ENCODE measurements at places on chromosomes 16 and 17.

GRCh38 chr16:5027575-5028235 lies 6.0 kb downstream of the NAGPA start:
- no peak for DNase-seq

DNA sequence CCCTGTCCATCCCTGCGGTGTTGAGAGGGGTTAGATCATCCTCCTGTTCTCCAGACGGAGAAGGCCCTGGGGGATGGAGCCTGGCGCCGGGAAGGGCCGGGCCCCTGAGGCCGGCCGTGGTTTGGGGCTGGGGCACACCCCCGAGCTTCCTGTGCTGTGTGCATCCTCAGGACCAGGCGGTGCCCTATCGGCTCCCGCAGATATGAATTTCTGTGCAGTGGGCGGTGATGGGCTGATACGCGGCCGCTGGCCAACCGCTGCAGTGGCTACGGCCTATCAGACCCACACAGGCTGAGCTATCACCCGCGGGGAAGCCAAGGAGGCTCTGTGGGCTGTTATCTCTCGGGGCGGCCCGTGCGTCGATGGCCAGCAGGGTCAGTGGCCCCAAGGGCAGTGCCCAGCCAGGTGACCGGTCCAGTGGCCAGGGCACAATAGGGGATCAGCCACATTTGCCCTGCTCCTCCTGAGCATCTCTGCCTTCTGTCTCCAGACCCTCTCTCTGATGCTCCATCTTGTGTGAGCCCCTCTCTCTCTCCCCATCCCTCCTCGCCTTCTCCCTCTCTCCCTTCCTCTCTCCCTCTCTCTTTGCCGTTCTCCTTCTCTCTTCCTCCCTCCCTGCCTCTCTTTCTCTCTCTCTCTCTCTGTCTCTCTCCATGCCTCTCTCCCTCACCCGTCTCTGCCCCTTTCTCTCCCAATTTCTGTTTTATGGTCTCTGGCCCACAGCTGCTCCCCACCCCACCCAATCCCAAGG lies 38.7 kb downstream of the ZFPM1 start:
- no peak for DNase-seq

DNA sequence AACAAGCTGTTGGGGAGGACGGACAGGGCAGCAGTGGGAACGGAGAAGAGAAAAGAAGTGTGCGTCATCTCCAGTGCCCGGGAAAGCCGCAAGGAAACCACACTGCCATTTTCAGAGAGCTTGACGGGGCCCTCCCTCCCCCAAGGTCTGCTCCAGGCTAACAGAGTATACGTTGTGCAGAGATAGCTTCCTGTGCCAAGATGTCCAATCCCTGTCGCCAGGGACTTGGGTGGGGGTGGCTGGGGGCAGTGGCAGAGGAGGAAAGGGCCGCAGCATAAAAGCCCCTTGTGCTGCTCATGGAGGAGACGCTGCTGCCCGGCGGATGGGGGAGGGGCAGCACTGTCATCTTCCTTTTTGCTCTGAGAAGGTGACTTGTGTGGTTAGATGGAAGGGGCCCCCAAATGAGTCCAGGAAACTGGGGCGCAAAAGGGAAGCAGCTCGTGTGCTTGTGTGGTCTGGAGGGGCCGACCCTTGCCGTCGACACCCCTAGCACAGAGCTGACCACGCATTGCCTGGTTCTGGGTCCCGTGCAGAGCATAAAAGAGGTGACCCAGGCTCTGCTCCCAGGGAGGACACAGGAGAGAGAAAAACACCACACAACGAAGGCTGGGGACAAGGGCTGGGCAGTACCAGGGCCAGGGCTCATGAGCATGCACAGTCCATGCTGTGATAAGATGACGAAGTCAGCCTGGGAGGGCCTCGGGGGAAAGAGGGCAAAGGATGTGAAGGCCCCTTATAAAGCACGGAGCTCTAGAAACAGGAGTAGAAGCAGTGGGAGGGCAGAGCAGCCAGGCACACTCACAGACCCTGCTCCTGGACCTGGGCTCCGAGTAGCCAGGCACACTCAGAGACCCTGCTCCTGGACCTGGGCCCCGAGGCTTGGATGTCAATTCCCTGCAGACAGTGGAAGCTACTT lies 372.7 kb downstream of the SLC39A11 start:
- no peak for DNase-seq

- DNase-seq = no peak
Measured at GRCh38 chr17:3157218-3157617, 29.9 kb upstream of the OR1G1 start.

DNA sequence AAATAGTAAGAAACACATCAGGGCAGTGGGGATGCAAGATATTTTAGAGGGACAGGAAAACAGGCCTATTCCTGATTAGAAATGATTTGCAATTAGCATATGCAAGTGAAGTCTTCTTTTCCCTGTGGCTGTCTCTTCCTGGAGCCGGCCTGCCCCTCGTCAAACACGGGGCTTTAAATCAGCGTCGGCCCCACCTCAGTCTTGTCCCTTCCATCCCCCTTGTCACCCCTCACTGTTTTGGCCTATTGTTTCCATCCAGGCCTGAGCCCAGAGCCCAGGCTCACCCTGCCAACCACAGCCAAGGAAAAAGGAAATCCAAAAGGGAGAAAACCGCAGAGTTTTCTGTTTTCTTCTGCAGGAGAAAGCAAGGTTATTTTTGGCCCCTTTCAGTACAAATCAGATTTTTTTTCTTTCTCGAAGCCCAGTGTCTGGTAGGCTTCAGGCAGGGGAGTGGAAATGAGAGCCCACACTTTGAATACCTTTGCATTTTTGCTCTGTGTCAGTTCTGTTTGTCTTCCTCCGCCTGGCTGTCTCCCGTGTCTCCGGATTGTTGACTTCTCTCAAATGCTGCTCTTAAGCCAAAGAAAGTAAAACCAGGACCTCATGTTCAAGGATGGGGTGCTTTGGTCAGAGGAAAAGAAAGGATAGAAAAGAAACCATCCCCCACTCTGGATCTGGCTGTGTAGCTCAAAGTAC lies 399.9 kb upstream of the CDH11 start:
- DNase-seq = no peak

GRCh38 chr17:68719431-68719830 lies 118.3 kb upstream of the FAM20A start:
- no peak for DNase-seq

DNA sequence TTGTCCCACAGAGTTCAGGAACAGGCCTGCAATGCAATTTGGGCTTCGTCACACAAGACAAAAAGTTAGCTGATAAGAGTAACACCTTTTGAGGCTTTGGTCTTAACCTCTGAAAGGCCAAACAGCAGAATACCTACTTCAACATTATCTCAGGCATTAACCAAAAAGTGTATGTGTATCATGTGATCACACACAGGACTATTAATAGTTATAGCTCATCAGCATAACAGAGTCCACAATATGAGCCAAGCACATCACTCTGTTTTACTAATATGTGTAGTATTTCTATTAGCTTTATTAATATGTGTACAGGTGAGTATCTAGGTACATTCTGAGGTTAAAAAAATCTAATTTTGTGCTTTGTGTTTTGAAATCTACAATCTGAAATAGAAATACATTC lies 30.8 kb downstream of the MYO1D start:
- DNase-seq = no peak

- DNase-seq = no peak
Measured at GRCh38 chr17:4003131-4003500, 38.9 kb upstream of the ATP2A3 start.

- no peak for DNase-seq
Measured at GRCh38 chr17:78933025-78933958, 8.1 kb upstream of the TIMP2 start.

DNA sequence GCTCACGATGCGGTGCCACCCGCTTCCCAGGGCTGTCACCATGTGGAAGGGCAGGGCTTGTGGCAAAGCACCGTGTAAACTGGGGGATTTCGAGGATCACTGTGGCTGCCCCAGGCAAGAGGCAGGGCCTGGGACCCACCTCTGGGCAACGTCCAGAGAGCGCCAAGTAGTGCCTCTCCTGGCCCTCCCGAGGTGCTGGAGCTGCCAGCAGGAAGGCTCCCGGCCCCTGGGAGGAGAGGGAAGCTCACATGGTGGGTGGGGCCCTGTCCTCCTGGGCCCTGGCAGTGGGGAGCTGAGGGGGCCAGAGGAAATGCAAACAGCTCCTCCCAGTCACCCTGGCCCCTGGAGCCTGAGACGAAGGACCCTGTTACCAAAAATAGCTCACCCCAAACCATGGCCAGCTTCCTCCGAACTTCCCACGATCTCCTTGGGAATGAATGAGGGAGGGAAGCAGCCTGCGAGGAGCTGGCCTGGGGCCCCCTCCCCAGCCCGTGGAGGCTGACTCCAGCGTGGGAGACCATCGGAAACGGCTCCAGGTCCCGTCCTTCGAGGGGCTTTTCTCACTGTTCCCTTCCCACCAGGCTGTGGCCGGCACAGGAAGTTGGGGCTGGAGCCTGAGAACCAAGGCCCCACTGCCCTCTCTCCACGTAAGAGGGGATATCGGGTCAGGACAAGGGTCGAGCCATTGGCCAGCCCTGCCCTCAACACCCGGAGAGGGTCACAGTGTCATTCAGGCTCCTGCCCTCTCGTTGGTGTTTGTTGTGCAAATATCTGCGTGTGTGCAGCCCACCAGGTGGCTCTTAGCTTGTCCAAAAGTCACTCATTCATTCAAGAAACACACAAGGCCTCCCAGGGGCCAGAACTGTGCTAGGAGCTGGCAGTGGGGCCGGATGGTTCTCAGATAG lies 17.7 kb downstream of the VASN start:
- no peak for DNase-seq

DNA sequence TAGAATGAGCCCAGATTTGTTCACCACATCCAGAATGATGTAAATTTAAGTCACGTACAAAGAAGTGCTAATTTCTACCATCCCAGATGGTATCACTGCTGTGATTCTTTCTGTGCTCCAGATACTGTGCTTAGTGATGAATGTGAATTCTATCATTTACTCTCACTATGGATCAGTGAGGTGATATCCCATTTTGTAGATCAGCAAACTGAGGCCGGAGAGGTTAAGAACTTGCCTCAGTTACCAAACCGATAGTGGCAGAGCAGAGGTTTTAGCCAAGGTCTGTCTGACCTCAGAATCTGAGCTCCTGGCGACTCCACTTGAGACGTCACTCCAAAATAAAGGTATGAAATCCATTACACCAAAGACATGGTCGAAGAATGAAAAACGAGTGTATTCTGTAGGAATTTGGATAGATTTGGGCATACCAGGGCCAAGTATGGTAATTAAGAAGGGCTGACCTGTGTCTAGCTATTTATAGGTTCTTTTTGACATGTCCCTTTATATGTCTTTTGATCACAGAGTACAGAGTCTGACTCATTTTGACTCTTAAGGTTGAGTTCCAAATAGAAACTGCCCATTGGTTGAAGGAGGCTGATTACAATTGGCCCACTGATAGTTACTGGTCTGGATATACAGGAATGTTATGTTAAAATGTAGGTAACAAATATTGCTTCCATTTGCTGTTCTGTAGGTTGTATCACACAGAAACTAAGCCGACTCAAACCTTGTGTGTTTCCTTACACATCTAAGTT lies 10.0 kb downstream of the MAP2K6 start:
- DNase-seq = no peak

DNA sequence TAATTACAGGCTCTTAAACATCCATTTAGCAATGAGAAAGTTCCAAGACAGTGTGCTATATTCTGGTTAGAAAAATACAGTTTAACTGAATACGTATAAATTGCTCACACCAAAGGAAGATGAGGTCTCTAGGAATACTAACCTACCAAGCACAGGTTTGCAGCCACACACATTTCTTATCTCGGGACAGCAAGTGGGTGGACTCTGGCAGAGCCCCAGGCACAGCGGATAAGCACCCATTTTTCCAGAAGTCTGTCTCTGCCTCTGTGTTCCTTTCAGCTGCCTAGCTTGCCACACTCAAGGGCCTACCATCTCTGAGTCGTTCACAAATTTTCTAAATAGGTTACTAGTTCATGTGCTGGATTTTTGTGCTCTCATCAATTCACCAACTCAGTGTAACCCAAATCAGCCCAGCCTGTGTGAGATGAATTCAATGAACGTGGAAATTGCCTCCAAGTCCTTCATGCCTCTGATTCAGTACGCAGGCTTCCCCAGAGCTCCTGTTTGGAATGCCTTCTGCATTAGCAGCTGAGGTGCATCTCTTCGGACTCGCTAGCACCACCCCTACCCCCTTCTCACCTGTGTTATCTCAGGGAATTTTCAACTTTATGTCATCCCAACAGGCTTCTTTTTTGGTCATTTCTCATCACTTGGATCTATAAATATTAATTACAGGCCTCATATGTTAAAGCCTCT lies 581.0 kb upstream of the CDH11 start:
- DNase-seq = no peak

DNA sequence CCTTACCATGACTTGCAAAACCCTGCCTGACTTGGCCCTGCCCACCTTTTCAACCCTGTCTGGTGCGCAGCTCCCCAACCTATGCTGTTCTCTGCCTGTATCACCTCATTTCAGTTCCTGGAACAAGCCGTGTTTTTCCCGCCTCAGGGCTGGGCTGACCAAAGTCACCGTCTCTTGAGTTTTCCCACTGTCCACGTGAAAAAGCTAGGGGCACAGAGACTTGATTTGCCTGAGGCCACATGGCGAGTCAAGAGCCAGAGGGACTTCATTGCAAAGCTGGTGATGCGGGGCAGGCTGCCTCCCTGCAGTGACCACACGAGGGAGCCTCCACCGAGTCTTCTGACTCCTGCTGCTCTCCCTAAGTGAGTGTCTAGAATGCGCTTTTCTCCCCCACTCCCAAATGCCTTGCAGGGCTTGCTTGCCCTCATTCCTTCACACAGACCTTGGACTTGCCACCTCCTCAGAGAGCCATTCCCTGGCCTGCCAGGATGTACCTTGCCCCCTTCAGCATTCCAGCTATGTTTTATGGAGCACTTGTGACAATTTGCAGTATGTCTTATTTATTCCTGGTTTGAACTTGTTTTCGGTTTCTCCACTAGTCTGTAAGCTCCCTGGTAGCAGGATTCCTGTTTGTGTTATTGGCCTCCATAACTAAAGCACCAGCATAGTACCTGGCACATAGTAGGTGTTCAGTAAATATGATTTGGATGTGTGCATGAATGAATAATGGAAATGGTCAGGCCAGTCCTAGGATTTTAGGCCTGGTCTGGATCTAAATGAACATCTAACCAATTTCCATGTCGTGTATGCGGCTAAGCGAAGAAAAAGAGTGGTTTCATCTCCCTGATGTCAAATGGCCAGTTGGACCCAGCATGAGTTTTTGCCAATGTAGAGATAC lies 252.3 kb downstream of the SNX29 start:
- no peak for DNase-seq

DNA sequence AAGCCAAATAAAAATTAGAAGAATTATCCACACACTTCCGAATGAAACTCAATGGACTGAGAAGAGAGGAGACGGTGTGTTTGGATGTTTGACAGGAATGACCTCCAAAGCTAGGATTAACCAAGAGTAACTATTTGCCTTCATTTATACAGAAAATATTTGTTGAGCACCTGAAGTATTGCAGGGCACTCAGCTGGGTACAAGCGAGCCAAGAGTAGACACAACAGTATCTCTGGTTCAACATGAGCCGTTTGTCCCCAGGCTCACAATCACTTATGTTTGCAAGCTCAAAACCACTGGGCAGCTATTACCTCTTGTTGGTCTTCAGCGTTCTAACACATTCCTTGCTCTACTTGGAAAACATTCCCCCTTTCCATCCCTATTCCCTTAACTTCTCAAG lies 38.8 kb downstream of the MAF start:
- DNase-seq = no peak

DNA sequence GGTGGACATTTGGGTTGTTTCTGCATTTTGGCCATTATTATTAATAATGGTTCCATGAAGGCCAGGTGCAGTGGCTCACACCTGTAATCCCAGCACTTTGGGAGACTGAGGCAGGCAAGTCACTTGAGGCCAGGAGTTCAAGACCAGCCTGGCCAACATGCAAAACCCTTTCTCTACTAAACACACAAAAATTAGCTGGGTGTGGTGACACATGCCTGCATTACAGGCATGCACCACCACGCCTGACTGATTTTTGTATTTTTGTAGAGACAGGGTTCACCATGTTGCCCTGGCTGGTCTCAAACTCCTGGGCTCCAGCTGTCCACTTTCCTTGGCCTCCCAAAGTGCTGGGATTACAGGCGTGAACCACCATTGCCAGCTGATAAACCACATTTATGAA lies 58.5 kb downstream of the TNFRSF13B start:
- no peak for DNase-seq

All from esophagus squamous epithelium (tissue), 5 donors.